Liver (tissue), 10 donors: ENCODE measurements at places on chromosomes 2 and 18.

- DNase-seq: no peak
These were observed 1624.9 kb upstream of the CELF4 start for GRCh38 chr18:39190508-39190907.

- DNase-seq: no peak
These were observed 116.6 kb downstream of the SRBD1 start for GRCh38 chr2:45494275-45494977.

DNA sequence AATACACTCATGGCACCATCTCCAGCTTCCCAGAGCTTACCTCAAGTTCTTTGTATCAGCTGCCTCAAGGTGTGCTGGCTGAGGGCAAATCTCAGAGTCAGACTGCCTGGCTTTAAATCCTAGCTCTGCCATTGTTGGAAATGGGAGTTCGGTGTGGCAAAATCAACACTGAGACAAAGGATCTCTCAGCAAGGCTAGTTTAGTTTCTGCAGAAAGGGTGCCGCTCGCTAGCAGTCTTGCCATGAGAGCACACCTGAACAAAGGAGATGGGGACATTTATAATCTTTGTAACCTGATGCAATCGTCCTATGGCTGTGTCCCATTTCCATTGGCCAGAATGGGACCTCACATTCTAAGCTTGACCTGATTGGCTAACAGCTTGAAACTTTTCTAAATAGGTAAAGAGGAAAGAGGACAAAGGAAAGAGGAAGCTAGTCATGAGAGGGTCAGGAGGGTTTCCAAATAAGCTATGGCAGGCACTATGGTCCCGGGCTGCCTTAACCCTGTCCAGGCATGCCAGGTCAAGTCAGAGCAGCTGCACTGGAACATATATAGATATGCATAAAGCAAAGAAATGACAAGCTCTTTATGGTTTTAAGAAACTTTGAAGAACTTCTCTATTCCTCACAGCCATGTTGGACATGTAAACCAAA, 4.3 kb upstream of the UBE2F start:
- no peak for DNase-seq

DNA sequence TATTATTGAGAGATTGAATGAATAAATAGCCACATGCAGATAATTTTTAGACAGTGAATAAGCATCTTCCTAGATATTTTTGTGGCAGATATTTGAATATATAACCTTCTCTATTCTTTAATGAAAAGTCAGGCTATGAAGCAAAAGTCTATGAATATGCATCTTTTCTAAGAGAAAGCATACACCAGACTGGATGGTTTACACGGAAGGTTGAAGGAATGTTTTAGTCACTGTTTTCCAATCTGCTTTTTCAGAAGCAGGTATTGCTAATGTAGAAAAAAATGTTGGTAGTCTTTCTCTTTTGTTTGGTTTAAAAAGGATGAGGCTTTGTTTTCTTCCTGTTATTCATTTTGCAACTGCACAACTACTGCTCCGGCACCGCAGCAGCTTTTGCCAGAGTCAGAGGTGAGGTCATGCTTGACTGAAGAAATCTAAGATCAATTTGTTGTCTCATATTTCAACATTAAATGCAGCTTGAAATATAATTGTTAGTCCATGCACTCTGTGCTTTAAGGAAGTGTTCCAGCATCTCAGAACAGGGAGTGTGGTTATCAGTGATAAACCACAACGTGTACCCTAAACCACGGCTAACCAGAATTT, 1540.8 kb upstream of the PIK3C3 start:
- no peak for DNase-seq

GRCh38 chr2:47009253-47009767, 93.7 kb upstream of the MCFD2 start:
- no peak for DNase-seq

- DNase-seq: peak; percentile 43
These were observed 151.7 kb upstream of the ITGA4 start for GRCh38 chr2:181305301-181306123.

- no peak for DNase-seq
These were observed 26.0 kb upstream of the ATOH8 start for GRCh38 chr2:85727798-85728197.

DNA sequence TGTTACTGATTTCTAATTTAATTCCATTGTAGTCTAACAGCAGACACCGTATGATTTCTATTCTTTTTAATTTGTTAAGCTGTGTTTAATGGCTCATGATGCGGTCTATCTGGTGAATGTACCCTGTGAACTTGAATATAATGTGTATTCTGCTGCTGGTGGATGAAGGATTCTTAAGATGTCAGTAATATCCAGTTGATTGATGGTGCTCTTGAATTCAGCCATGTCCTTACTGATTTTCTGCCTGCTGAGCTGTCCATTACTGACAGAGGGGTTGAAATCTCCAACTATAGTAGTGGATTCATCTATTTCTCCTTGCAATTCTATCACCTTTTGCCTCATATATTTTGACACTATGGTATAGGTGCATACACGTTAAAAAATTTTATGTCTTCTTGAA, 373.3 kb upstream of the RAB12 start:
- DNase-seq: no peak

DNA sequence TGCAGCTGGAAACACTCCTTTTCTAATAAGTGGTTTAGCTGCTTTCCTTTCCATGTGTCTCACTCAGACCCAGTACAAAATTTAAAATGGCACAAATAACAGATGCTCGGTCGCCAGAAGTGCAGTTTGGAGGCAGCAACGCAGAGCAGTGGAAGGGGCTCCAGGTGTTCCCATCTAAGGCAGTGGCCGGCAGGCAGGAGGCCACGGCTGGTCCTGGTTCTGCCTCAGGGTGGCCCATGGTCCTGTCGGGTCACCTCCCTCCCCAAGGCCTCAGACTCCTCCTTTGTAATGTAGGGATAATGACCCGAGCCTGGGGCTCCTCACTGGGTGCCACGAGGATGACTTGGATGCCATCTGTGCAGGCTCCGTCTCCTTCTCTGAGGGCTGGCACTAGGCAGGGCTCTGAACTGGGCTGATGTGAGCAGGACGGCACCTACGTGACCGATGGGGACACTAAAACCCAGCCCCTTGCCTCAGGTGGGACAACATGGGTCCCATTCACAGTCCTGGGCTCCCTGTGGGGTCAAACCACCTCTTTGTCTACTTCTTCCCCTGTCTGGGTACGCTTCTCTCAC, 80.9 kb upstream of the SLC66A3 start:
- no peak for DNase-seq

DNA sequence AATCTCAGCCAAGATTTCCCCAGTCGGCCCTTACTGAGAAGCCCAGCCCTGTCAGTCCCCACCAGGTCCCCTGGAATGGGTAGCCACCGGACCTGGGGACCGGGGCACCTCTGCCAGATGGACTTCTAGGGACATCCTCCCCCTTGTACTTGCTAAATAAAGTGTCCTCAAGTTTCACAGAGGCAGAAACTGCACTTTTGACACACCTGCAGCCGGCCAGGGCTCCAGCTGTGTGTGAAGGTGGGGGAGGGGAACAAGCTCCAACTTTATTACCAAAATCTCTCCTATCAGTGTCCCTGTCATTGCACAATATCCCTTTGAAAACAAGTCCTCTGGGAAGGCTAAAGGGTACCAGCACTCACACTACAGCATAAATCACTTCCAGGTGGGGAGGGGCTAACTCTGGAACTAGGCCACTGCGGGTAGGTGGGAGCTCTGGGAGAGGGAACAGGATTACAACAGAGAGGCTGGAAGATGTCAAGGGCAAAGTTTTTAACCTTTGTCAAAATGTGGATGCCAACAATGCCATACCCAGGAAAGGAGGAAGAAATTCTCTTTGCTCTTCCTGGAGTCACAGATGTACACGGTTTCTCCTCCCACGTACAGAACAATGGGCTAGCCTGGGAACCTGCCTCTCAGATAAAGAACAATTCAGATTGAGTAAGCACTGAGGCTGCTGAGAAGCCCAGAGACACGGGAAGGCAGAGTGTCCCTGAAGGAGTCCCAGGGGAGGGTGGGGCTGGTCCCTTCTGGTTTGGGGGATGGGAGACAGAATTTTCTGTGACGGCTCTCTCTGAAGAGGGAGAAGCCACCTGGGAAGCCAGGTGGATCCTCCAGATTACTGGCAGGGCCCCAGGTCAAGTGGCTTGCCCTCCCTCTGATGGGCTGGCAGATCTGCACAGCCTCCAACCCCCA, 11.0 kb downstream of the SDC1 start:
- DNase-seq: no peak

- DNase-seq: no peak
These were observed 566.8 kb upstream of the NRP2 start for GRCh38 chr2:205115511-205115910.

- no peak for DNase-seq
These were observed 122.0 kb downstream of the ZNF521 start for GRCh38 chr18:25229920-25230319.

DNA sequence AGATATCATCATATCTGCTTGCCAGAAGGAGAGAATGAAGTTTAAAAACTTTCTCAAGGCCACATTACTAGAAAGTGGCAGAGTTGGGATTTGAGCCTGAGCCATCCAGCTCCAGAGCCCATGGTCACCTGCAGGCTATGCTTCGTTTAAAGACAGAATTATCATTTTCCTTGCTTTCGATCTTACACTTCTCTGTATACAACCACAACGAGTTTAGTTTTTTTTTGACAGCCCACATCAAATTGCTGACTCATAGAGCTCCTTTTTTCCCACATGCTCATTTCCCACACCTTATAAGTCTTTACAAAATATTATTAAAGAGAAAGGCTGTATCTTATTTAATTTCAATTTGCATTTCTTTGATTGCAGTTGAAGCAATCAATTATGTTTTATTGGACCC, 6.5 kb downstream of the PLEK start:
- no peak for DNase-seq

GRCh38 chr2:133986081-133986837, 267.6 kb upstream of the MGAT5 start:
- DNase-seq: no peak

DNA sequence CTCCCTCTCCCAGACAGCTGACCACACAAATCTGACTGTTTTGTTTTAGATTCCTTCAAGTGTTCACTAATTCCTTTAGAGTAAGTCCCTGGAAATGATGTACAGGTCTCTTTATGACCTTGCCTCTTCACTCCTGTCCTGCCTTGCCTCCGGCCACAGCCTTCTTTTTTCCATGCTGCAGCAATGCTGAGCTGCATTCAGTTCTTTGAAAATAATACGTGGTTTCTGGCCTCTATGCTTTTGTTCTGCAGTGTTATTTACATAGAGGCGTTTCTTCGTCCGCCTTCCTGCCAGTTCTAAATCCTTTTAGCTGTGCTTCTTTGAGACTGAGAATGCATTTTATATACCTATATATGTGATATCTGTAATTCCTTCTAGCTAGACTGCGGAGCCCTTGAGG, 87.2 kb downstream of the PPP1R1C start:
- no peak for DNase-seq

DNA sequence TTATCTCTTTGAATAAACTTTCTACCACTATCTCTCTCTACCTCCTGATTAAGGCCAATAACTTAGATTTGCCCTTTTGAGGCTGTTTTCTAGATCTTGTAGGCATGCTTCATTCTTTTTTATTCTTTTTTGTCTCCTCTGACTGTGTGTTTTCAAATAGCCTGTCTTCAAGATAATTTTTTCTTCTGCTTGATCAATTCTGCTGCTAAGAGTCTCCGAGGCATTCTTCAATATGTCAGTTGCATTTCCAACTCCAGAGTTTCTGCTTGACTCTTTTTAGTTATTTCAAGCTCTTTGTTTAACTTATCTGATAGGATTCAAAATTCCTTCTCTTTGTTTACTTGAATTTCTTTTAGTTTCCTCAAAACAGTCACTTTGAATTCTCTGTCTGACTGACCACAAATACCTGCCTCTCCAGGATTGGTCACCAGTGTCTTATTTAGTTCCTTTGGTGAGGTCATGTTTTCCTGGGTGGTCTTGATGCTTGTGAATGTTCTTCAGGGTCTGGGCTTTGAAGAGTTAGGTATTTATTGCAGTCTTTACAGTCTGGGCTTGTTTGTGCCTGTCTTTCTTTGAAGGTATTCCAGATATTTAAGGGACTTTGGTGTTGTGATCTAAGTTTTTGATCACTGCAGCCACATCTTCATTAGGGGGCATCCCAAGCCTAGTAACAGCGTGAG, 197.3 kb upstream of the STK17B start:
- DNase-seq: no peak

GRCh38 chr2:200637901-200638300, 52.1 kb downstream of the AOX1 start:
- no peak for DNase-seq

- DNase-seq: no peak
These were observed 70.1 kb downstream of the PLEKHA3 start for GRCh38 chr2:178550352-178550751.

GRCh38 chr2:229873123-229873581, 48.7 kb downstream of the TRIP12 start:
- DNase-seq: no peak

DNA sequence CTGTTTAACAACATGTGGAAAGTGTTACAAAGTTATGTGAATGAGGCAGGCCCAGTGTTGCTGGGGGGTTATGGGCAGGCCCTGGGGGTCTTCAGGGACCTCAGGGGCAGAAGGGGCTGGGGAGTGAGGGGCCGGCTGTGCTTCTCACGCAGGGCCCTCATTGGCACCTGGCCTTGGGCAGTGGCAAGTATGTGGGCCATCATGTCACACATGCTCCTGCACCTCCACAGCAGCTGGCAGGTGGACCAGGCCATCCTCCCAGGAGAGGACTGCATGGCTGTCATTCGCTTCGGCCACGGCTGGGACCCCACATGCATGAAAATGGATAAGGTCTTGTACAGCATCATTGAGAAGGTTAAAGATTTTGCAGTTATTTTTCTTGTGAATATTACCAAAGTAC, 47.4 kb downstream of the ZNF385B start:
- no peak for DNase-seq

- DNase-seq: no peak
These were observed 72.1 kb downstream of the NRP2 start for GRCh38 chr2:205754285-205754923.

GRCh38 chr2:2568411-2568810, 237.3 kb upstream of the MYT1L start:
- DNase-seq: peak; percentile 12

DNA sequence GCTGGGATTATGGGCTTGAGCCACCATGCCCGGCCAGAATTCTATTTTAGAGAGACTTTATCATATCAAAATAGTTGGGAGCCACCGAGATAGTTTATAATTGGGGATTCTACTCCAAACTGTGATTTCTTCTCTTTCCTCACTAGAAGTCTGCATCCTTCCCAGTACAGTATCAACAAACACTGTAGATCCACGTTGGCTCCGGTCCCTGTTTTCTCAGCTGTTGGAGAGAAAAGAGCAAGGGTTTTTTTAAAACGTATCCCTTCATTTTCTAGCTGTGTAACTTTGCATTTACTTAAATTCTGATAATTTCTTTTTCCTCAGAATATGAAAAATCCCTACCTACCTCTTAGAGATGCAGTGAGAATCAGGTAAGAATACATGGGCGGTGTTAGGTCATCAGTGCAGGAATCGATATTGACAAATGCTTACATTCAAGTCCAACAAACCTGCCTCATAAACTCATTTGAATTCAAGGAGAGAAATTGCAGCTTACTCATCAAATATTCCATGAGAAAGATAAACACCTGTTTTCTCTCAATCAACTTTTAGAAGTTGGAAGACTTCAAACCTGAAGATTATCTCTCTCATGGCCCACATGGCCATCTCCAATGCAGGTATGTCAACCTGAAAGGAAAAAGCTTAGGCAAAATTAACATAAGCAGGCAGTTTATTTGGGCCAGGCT, 17.7 kb upstream of the PDCL3 start:
- DNase-seq: no peak

- DNase-seq: no peak
These were observed 1.5 kb downstream of the DDX18 start for GRCh38 chr2:117815946-117816345.
